ENCODE measurements at places on chromosomes 2 and 18.

GRCh38 chr18:79508565-79509535, 113.1 kb downstream of the NFATC1 start:
- DNase-seq, result peak; percentile 6

DNA sequence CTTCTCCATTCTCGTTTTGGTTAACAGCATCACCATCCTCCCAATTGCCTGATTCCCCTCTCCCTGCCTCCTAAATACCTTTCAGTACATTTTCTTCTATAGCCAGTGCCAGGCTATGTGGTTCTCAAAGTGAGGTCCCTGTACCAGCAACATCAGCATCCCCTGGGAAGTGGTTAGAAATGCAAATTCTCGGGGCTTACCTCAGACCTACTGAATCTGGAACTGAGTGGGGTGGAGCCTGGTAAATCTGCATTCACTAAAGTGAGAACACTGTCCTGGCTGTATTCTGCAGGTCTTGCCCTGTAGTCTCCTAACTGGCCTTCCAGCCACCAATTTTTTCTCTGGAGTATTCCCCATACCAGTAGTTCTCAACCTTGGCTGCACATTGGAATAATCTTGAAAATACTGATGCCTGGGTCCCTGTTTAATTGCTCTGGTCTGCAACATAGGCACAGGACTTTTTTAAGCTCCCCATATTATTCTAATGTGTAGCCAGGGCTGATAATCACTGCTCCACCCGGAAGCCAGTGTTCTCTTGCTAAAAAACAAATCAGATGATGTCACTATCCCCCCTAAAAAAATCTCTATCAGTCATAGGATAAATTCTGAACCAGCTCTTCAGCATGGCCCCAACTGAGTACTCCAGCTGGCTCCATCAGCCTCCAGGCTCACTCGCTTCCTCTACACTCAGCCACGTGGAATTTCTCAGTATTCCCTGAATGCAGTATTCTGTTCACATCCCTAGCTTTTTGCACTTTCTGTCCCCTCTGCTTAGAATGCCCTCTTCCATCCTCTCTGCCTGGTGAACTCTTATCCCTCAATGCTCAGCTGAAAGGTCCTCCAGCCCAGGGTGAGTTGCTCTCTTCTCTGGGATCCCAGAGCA, 98.4 kb downstream of the CDK15 start:
- no peak for DNase-seq

GRCh38 chr2:176455816-176456291, 186.6 kb downstream of the MTX2 start:
- no peak for DNase-seq

DNA sequence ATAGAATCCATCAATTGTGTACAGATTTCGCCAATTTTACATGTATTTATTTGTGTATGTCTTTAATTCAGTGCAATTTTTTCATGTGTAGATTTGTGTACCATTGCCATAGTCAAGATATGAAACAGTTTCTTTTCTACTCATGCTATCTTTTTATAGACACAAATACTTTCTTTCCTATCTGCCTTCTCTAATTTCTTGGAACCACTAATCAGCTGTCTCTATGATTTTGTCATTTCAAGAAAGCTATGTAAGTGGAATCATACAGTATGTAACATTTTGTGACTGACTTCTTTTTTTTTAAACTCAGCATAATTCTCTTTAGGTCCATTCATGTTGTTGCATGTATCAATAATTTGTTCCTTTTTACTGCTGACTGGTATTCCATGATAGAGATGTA, 33.3 kb downstream of the KIAA1328 start:
- no peak for DNase-seq

- no peak for DNase-seq
Observed at GRCh38 chr2:168355121-168355520, 101.0 kb upstream of the CERS6 start.

- no peak for DNase-seq
Observed at GRCh38 chr2:109208071-109208950, 79.3 kb downstream of the SH3RF3 start.

GRCh38 chr2:215378045-215378444, 57.8 kb downstream of the FN1 start:
- DNase-seq, result no peak

GRCh38 chr2:151654891-151655290, 79.4 kb downstream of the NEB start:
- no peak for DNase-seq

- no peak for DNase-seq
Observed at GRCh38 chr2:11500702-11501303, 33.0 kb upstream of the GREB1 start.

DNA sequence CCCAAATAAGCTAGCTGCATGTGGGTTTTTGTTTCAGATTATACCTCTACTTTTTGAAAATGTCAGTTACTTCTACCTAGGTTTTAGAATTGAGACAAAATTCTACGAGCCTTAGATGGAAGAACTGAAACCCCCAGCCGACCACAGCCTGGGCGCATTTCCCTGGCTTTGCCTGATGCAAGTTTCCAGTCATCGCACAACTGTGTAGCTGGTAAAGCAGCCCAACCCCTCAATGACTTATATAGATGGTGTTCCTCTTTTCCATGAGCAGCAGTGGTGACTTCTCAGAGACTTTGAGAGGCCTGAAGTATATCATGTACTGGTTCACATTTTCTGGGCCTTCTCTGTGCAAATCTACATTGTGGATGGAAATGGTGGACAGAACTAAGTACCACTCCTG, 515.4 kb upstream of the RAB6C start:
- DNase-seq, result no peak

DNA sequence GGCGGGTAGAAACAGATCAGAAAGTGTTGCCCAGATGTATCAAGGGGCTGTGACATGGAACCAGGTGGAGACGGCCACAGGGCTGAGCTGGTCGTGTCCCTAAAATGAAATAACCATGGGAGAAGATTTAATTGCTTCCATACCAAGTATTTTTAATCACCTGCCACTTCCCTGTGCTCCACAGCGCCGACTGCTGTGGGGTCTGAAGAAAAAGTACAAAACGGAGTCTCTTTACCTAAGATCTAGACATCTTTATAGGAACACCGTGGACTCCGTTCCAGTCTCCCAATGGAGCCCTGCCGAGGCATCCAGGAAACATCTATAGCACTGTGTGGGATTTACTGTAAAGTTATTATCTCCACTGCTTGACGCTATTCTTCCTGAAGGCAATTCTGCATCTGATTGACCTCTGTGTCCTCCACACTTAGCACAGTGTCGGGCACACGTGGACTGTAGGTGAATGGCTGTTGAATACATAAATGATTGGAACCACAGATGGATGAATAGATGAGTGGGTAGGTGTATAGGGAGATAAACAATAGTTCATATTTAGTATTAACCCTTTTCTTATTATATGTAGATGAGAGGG, 21.6 kb upstream of the GYPC start:
- peak; percentile 33 for DNase-seq

- no peak for DNase-seq
Observed at GRCh38 chr2:64477979-64478378, 24.0 kb downstream of the LGALSL start.

DNA sequence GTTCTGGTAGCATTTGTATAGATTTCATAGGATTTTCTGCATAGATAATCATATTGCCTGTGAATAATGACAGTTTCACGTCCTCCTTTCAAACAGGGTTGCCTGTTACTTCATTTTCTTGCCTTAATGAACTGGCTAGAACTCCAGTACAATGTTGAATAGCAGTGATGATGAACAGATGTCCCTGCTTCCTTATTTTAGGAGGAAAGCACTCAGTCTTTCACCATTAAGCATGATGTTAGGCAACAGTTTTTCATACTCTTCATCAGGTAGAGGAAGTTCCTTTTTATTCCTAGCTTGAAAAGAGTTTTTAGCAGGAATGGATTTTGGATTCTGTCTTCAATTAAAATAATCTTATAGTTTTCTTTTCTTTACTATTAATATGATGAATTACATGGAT, 39.7 kb downstream of the C2orf76 start:
- DNase-seq, result no peak

DNA sequence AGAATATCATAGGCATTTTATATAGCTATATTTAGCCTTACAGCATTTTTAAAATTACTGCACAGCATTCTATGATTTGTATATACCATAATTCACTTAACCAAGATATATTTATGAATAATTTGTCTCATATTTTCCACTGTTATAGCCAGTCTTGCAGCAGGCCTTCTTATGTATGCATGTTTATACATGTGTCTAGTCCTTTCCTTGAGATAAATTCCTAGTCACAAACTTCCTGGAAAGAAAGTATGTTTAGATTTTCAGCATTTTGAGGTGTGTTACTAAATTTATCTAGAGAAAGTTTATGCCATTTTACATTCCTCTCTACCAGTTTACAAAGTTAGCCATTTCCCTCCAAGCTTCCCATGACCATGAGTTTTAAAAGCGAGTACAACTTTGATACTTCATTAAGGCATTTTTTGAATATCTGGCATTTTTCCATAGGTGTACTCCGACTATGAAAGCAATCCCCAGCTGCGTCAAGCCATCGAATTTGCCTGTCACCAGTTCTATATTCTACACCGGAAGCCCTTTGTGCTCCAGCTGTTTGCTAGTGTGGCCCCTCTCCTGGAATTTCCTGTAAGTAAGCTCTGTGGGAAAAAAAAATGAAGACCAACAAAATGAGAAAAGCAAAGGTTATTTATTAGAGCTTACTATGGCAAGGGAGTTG, 59.4 kb upstream of the RPE start:
- DNase-seq, result no peak

DNA sequence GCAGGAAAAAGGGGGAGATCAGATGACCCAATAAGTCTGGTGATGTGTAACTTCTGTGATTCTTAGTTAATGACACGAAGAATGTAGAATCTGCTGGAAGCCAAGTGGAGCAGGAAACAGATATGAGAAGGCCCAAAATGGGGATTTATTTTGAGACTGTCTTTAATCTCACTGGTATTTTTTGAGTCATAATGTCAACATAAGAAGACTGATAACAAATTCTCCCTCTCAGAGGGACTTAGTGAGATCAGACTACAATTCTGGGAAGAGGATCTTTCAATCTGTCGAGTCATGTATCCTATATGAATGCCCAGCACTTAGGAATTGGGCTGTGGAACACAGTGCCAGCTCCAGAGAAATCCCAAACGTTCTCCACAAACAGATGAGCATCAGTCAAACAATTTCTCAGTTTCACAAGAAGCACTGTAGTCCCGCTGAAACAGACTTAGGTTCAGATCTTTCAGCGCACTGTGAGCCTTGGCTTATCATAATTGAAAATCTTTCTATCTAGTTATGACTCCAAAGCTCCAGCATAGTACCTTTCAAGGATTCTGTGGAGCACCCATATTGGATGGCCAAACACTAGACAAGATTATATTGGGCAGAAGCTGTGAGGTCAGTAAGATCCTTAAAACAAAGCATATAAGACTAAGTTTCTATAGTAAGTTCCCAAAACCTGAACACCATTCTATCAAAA, 738.2 kb downstream of the LRP1B start:
- no peak for DNase-seq

- no peak for DNase-seq
Observed at GRCh38 chr2:25316101-25316500, 25.6 kb downstream of the DNMT3A start.

DNA sequence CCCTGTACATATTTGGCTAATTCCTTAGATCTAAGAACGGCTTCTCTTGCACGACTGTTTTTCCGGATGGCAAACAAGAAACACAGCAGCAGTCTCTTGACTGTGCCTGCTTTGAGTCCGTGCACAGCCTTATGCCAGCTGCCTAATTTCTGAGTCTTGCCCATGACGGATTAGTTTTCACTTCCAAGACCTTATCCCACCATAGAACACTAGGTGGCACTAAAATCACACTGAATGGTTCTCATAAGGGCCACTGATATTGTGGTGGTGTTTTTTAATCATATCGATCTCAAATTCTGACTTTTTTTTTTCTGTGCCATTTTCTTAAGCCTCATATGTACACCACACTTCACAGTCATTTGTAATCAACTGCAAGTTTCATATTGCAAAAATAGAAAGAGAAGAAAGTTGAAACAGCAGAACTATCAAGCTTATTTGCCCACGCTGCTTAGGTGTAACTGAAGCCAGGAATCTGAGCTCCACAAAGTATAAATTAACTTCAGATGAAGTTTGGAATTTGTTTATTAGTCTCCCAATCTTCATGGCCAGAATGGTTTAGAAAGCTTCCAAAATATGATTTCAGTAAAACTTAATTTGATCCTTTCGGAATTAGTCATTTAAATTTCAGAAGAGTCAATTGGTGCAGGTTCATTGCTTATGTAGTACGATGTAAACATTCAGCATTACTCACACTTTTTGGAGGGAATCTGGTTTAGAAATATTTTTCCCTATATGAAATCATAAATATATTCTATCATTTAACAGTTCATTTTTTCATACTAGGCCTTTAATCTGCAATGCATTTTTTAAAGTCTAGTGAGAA, 45.5 kb upstream of the SCN7A start:
- DNase-seq, result no peak

DNA sequence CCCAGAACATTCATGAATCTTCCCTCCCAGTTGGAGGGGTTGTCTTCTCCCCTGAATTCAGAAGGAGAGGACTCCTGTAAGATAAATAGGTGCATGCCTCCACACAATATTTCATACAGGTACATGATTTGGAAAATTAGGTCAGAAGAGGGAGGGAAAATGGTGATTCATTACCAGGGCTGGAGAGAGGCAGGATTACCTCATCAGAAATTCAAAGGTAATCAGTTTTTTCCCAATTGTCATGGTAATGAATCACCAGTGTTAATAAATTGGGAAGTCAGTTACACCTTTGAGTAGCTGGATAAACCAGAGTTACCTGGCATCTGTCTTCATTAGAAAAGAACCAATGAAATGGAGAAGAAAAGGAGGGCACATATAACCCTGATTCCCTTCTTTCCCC, 128.5 kb downstream of the EN1 start:
- no peak for DNase-seq

DNA sequence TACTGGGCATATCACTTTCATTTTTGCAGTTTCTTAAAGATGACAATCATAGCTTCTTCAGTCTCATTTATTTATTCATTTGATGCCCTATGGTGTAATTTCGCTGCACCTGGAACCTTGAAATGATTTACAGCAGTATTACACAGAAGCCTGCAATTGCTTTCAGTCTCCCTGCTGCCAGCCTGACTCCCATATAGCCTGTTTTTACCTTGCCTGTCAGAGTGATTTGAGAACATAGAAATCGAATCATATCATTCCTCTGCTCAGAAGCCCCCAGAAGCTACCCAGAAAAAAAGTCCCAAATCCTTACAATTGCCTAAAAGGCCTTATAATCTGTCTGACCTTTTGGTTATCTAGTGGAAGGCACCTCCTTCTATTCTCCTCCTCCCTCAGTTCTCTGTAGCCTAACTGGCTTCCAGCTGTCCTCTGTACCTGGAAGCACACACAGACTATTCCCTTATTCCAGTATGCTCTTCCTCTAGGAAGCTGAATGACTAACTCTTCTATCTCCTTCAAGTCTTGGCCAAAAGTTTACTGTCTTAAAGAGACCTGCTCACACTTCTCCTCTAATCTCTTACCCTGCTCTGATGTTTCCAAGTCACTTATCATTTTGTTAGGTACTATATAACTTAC, 12.6 kb downstream of the SCN3A start:
- no peak for DNase-seq

- peak; percentile 41 for DNase-seq
Observed at GRCh38 chr2:201158111-201158929, 24.6 kb upstream of the CASP10 start.

GRCh38 chr2:204187229-204188083, 250.9 kb downstream of the ICOS start:
- no peak for DNase-seq

GRCh38 chr2:237600205-237600846, 9.8 kb upstream of the RAB17 start:
- no peak for DNase-seq

GRCh38 chr2:82781176-82781915, 1677.7 kb downstream of the SUCLG1 start:
- no peak for DNase-seq

Measured in activated naive CD4-positive, alpha-beta T cell treated with anti-CD3 and anti-CD28 coated beads, Interleukin-2, amount 50 U/mL, for 16 hours (primary cell).